Activated CD4-positive, CD25-positive, alpha-beta regulatory T cell treated with anti-CD3 and anti-CD28 coated beads, Interleukin-2, amount 50 U/mL, for 16 hours (primary cell): ENCODE measurements at places on chromosomes 6 and 20.

DNA sequence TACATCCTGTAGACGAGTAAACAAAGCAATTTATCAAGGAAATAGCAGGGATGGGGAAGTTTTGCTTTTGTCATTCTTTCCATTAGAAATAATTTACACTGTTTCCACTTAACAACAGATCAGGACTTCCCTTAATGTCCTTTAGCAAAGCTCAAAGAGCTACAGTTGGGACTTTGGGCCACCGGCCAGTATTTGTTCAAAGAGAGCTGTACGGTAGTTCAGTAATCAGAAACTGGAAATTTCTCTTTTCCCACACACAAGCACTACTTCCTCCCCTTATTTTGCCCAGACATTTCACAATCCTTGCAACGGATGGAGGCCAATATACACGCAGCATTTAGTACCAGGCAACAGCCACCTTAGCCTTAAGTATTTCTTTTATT is 12.1 kb upstream of the HINT3 start:
- DNase-seq = no peak

- DNase-seq = no peak
Measured at GRCh38 chr6:109894181-109894580, 83.9 kb upstream of the GPR6 start.

GRCh38 chr20:49656304-49656703 is 57.4 kb downstream of the B4GALT5 start:
- no peak for DNase-seq

DNA sequence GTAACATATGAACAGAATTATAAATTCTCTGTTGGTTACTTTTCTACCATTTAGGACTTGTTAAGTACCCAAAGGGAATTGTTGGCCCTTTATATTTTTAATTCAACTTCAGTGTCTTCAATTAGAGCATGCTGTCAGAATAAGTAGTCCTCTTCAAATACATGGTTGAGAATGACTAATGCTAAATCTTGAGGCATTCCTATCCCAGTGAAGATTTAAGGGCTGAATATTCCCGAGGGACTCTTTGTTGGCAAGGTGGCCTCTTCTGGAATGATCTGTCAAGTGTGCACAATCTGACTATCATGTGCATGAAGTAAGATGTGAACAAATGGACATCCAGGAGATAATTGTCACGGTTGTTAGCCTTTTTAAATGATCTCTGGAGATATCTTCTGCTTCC is 421.7 kb downstream of the BMP2 start:
- DNase-seq = no peak

GRCh38 chr6:23929201-23929600 is 196.8 kb upstream of the NRSN1 start:
- DNase-seq = no peak

- no peak for DNase-seq
Measured at GRCh38 chr6:42251500-42251899, 33.8 kb upstream of the MRPS10 start.

DNA sequence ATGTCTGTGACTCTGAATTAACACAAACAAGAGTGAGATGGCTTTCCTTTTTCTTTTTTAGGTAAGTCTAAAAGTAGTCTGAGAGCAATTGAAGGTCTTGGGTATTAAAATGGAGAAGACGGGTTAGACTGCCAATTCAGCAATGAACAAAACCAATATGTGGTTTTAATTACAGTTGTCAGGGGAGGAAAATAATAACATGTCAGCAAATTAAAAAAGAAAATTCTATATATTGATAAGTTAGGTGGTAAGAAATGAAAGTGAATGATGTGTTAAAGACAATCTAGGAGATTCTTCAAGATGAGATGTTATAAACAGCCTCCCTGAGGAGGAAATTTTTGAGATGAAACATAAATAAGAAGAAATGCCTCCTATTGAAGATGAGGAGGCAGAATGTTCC is 150.6 kb upstream of the HSF2 start:
- no peak for DNase-seq

GRCh38 chr6:158230967-158231550 is 62.9 kb downstream of the GTF2H5 start:
- DNase-seq = no peak

- no peak for DNase-seq
Measured at GRCh38 chr6:144263786-144264185, 21.3 kb upstream of the UTRN start.

DNA sequence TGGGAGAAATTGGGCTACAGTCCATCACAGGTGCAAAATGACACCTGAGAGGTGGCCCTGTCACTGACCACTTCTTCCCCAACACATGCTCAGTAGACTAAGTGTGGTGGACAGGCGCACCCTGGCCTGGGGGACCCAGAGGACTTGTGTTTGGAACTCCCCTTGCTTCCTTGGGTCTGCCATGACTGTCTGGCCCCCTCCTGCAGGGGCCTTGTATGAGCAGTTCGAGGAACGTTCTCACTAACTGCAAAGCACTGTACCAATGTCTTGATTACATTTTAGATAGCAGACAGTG is 4.0 kb upstream of the PCK1 start:
- DNase-seq = no peak

GRCh38 chr6:14540810-14541540 is 423.4 kb downstream of the CD83 start:
- DNase-seq = no peak

GRCh38 chr6:105994591-105995390 is 91.3 kb upstream of the PRDM1 start:
- no peak for DNase-seq

DNA sequence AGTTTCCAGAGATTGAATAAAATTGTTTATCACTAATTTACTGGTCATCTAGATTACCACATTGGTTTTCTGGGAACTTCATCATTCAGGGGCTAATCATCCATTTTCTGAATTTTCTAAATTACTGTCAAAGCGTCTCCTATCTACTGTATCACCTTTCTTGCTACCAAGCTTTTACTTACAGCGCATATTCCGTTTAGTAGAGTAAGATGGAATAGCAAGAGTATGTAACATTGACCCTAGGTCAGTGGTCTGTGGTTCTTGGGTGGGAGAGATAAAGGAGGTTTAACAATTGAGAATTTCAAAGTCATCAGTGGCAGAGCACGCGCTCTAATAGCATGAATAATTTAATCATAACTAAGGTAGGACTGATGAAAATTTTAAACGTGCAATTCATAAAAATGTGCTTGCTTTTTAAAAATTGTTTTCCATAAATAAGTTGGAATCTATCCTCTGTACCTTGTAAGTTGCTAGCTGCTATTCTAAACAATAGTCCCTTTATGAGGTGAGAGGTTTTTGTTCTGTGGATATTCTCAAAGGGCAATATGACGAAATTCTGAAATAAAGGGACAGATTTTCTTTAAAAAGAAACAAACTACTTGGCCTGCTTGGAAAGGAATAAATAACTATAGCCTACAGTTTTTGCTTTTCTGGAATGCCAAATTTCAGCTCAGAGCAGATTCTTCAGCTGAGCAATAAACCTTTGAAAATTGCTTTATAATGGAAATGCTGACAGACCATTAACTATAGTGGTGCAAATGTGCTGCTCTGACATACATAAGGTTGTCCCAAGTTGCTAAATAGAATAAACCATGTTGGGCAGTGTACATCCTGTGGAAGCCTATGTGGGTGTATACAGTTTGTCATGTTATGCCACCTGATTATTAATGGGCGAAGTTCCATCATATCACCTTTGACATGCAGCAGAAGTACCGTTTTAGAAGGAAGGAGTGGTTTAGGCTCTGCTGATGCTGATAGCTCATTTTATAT is 84.1 kb downstream of the ZFAND3 start:
- no peak for DNase-seq

DNA sequence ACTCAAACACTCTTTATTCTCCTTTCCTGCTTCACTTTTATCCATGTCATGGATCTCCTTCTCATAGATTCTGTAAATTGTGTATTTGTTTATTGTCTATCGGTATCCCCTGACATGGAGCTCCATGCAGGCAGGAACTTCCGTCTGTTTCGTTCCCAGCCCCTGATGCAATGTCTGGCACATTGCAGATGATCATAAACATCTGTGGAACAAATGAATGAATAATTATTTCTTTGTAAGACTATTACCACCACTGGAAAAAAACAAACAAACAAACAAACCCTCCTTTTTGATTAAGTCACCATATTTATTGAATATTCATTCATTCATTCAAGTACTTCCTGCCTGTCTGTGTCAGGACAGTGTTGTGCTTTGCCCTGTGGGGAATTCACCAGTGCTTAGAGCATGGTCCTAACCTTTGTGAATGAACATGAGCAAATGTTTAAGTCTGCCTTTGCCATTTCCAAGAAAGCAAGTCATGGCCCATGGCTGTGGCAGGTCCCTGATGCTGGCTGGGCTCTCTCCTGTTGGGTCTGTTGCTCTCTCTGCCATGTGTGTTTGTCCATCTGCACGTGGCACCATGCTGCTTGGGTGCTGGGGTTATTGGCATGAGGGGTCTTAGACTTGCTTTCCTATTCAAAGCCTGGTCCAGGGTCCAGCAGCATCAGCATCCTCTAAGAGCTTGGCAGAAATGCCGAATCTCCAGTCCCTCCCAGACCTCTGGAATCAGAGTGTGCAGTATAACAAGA is 47.5 kb upstream of the NAA20 start:
- DNase-seq = no peak

DNA sequence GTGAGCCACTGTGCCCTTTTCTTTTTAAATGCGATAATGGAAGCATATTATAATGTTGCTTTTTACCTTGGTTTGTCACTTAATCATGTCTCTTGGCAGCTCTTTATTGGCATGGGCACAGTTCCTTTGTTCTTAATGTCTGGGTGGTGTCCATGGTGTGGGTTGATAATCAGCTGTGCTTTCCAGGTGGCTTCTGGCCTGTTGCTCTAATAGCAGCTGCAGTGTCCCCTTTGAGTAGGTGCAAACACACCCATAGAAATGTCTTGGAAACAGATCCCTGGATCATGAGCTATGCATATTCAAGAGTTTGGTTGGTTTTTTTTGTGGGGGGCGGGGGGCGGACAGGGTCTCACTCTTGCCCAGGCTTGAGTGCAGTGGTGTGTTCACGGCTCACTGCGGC is 29.9 kb downstream of the EFCAB8 start:
- no peak for DNase-seq

DNA sequence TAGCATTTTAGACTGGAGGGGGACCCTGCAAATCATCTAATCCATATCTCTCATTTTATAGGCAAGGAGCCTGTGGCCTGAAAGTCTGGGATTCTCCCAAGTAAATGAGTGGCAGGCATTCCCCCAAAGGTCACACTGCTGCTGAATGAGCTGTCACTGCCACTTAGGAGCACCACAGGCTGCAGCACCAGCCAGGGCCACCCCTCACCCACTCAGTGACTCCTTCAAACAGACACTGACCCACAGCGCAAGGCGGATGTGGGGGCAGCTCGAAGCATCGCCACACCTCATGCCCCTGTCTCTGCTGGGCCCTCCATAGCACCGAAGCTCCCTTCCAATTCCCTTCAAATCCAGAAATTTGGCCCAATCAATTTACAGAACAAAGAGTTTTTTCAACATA is 119.9 kb upstream of the ARID1B start:
- no peak for DNase-seq

DNA sequence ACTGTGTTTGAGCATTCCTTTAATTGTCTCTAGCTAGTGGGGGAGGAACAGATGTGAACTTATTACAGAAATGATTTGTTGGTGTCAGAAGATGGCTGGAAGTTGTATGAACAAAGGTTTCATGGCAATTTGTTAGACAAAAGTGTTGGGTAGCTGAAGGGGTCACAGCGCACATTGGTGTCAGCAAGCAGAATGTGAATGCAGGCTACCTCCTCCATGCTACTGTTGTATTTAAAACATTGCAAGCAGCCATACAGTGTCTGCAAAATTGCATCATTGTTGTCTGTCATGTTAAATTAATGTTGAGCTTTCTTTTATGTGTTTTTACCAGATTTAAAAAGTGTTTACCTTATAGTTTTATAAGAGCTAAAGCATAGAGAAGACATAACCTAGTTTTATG is 6.2 kb downstream of the LRRC1 start:
- no peak for DNase-seq

GRCh38 chr6:140281236-140281635 is 906.8 kb upstream of the CITED2 start:
- DNase-seq = no peak
